ENCODE measurements at places on chromosomes 13 and 19.

GRCh38 chr19:33311326-33311682, 9.0 kb upstream of the CEBPA start:
- no peak for DNase-seq

- no peak for DNase-seq
These were observed 149.5 kb downstream of the DCT start for GRCh38 chr13:94329754-94330551.

GRCh38 chr19:11995174-11995573, 30.3 kb downstream of the ZNF763 start:
- DNase-seq, result no peak

- no peak for DNase-seq
These were observed 9.8 kb upstream of the DACT3 start for GRCh38 chr19:46670813-46671212.

- DNase-seq, result no peak
These were observed 79.5 kb downstream of the MYO16 start for GRCh38 chr13:108708921-108709320.

GRCh38 chr13:40517486-40518480, 148.7 kb downstream of the FOXO1 start:
- DNase-seq, result no peak

DNA sequence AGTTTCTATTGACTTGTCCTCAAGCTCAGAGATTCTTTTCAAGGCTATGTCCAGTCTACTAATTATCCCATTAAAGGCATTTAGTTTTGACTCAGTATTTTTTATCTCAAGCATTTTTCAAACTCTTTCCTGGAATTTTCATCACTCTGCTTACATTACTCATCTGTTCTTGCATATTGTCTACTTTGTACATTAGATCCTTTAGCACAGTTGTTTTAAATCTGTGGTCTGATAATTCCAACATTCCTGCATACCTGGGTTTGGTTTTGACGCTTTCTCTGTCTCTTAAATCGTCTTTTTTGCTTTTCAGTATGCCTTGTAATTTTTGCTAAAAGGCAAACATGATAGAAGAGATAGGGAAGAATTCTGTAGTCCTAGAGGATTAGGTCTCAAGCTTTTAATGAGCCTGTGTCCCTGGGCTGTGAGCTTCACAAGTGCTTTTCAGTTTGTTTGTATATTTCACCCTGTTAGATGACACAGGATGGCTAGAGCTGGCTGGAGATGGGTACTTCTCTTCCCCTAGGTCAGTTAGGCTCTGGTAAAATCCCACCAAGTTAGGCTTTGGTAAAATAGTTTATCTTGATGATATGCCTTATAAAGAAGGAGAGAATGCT, 46.1 kb upstream of the GPC6 start:
- no peak for DNase-seq

DNA sequence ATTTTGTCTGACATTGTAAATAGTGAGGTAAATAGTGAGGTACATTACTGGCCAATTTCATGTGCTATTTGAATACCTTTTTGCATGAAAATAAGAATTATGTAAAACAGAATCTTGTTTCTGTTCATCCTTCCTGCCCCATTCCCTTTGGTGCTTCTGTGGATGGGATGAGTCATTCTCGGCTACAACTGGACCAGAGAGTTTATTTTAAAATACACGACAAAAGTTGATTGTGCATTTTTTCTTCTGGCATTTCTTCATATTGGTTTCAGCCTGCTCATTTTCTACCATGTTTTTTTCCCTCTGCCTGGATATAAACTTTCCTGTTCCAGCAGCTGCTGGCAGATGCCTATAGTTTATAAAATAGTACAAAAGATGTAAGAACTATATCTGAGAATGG, 107.5 kb downstream of the CYSLTR2 start:
- no peak for DNase-seq
